Amniotic stem cell (primary cell): ENCODE measurements at places on chromosomes 3 and 15.

DNA sequence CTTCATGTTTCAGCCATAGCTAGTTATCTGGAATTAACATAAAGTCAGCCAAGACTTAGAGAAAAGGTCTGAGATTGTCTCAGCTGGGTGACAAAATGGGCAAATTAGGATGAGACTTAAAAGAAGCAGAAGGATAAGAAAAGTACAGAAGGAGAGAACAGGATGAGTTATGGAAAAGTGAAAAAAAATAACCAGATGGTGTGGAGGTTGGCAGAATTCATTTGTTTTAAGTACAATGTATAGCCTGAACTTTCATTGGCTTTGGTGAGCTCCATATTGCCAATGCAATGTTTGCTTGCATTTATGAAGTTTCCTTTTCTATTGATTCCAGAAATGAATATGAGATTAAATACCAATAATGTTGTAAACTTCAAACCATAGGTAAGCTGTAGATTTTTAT lies 447.2 kb upstream of the DPH6 start:
- no peak for DNase-seq

- no peak for DNase-seq
Observed at GRCh38 chr15:99716540-99717095, 16.6 kb downstream of the LYSMD4 start.

DNA sequence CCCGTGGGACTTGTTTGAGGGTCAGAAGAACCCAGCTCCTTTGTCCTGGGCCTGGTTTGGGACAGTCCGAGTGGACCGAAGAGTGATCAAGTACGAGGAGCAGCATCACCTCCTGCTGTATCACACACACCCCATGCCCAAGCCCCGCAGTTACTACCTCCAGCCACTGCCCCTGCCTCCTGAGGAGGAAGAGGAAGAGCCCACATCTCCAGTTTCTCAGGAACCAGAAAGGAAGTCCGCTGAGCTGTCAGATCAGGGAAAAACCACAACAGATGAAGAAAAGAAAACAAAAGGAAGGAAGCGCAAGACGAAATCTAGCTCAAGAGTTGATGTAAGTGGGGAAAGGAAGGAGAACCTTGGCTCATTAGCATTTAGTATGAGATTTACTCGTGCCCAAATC lies 3.3 kb upstream of the P2RY12 start:
- no peak for DNase-seq

GRCh38 chr15:101046826-101047225 lies 127.7 kb downstream of the LRRK1 start:
- no peak for DNase-seq

DNA sequence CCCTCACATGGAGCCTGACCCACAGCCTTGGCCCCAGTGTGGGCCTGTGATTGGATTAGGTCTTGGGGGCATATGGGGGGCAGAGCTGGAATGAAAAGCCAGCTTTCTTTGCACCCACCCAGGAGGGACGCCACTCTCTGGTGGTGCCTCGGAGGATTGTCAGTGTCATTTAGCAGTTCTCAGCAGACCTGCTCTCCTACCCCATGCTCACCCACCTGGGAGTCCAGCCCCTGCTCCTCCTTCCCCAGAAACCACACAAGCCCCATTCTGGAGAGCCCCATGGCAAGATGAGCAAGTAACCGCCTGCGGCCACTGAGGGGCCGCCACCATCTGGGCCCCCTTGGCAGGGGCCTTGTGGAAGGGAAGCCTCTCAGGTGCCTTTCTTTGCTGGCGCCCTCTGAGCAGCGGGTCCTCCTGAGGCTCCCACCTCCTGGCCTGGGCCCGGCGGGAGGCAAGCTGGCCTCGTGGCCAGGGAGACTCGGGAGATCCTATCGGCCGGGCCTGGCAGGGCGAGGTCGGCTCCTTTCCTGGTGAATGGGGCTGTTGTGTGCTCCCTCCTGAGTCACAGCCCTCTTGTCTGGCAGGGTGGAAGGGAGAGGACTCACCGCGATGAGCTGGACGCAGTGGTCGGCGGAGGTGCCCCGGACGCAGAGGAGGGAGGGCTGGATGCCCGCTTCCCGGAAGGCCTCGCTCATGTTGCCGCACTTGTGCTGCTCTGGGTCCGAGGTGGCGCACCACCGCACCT lies 2.3 kb downstream of the MELTF start:
- DNase-seq: no peak

DNA sequence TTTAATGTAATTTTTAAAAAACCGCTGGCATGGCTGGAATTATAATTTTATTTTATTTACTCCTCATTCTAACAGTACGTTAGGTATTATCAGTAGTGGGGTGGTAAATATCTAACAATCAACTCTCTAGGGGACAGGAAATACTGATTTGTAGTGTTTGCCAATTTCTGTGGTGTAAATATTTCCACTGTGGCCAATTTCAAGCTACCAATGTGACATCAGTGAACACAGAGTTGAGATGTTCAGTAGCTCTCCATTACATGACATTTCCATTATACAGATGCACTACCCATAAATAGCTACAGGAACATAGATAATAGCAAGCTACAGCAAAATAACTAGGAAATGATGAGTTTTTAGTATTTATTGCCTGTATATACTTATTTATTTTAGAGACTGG lies 10.0 kb upstream of the ARL8B start:
- DNase-seq: no peak

- DNase-seq: peak; percentile 33
Observed at GRCh38 chr3:165185707-165186327, 10.4 kb downstream of the SLITRK3 start.

GRCh38 chr15:39908186-39908585 lies 11.9 kb downstream of the GPR176 start:
- peak; percentile 74 for DNase-seq
